ENCODE measurements at places on chromosomes 4 and X.

DNA sequence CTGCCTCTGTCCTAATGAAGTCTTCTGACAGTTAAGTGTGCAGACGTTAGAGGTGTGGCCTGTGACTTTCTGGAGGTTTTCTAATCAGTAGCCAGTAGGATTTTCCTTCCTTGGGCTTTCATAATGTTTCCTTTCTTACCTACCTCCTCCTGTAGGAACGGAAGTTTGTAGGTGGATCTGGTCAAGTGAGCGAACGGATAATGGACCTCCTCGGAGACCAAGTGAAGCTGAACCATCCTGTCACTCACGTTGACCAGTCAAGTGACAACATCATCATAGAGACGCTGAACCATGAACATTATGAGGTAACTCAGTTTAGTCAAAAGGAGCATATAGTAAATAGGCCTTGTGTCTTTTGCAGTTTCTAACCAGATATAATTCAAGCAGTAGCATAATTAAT lies 75.0 kb downstream of the MAOA start:
- DNase-seq, result no peak
- H3K36me3 ChIP-seq, result no peaks in the 10 kb centered on the region
- H3K27ac ChIP-seq, result no peak overlapping the region

- H3K4me1 ChIP-seq, result no peaks in the 10 kb centered on the region
- no peaks in the 10 kb centered on the region for H3K36me3 ChIP-seq
- DNase-seq, result no peak
- no peaks in the 10 kb centered on the region for H3K27me3 ChIP-seq
- no peak overlapping the region for H3K27ac ChIP-seq
Measured at GRCh38 chrX:2828959-2829411, 255 bp downstream of the GYG2 start.

- H3K27me3 ChIP-seq, result no peaks in the 10 kb centered on the region
- peaks cover 18% of the 10 kb centered on the region for H3K4me1 ChIP-seq
- H3K4me3 ChIP-seq, result no peak overlapping the region
- no peak overlapping the region for H3K27ac ChIP-seq
- DNase-seq, result no peak
Measured at GRCh38 chr4:184331268-184331995, 113.8 kb upstream of the ENPP6 start.

- no peak overlapping the region for H3K27ac ChIP-seq
- H3K4me3 ChIP-seq, result no peak overlapping the region
Measured at GRCh38 chr4:54659749-54660535, 2.2 kb downstream of the KIT start.

GRCh38 chr4:10623241-10623640 lies 61.3 kb downstream of the CLNK start:
- no peak for DNase-seq
- no peaks in the 10 kb centered on the region for H3K27me3 ChIP-seq
- peaks cover 6% of the 10 kb centered on the region for H3K4me1 ChIP-seq
- no peak overlapping the region for H3K4me3 ChIP-seq

GRCh38 chrX:131332331-131332730 lies 43.2 kb upstream of the IGSF1 start:
- H3K4me1 ChIP-seq, result no peaks in the 10 kb centered on the region
- no peaks in the 10 kb centered on the region for H3K27me3 ChIP-seq
- H3K36me3 ChIP-seq, result no peaks in the 10 kb centered on the region
- DNase-seq, result no peak

DNA sequence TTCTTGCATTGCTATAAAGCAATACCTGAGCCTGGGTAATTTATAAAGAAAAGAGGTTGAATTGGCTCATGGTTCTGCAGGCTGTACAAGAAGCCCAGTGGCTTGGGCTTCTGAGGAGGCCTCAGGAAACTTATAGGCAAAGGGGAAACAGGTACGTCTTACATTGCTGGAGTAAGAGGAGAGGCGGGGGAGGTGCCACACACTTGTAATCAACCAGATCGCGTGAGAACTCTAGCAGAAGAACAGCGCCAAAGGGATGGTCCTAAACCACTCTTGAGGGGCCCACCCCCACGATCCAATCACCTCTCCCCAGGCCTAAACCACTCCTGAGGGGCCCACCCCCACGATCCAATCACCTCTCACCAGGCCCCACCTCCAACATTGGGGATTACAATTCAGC lies 50.6 kb upstream of the SHOX start:
- no peak overlapping the region for H3K27ac ChIP-seq
- no peak for DNase-seq
- no peaks in the 10 kb centered on the region for H3K4me1 ChIP-seq
- no peak overlapping the region for H3K4me3 ChIP-seq

GRCh38 chr4:1449475-1449832 lies 43.2 kb upstream of the NKX1-1 start:
- H3K36me3 ChIP-seq, result no peaks in the 10 kb centered on the region
- H3K4me3 ChIP-seq, result no peak overlapping the region
- no peak for DNase-seq
- no peaks in the 10 kb centered on the region for H3K27me3 ChIP-seq

GRCh38 chr4:121737846-121738554 lies 27.0 kb downstream of the SMIM43 start:
- no peaks in the 10 kb centered on the region for H3K36me3 ChIP-seq
- H3K4me3 ChIP-seq, result no peak overlapping the region
- H3K27me3 ChIP-seq, result no peaks in the 10 kb centered on the region
- no peaks in the 10 kb centered on the region for H3K4me1 ChIP-seq

DNA sequence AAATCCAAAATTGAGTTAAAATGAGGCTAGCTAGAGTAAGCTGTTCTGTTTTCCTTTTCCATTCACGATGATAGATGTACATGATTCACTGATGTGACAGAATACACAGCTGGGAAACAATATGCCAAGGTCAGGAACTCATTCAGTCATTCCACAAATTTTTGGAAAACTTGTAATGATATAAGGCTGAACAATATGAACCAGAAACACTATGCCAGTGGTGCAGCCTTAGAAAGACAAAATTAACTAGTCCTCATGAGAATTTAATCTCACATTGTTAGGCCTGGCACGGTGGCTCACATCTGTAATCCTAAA lies 50.0 kb upstream of the NDST3 start:
- no peaks in the 10 kb centered on the region for H3K36me3 ChIP-seq
- H3K4me1 ChIP-seq, result no peaks in the 10 kb centered on the region
- no peak for DNase-seq

DNA sequence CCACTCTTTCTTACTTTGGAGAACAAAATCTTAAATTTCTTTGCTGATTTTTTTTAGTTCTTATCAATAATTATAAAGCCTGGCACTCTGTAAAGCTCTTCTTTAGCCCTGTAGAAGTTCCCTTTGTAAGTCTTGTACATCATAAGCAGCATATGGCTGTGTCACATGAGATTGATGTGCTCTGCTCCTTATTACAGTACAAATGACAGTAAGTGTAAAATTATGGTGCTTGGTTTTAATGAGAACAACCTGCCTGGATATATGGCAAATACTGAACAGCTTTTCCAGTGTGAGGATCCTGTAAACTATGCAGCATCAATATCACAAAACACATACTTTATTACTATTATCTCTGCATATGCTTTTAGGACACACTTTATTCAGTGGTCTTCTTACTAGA lies 145.9 kb upstream of the GNPDA2 start:
- H3K27me3 ChIP-seq, result no peaks in the 10 kb centered on the region
- no peaks in the 10 kb centered on the region for H3K4me1 ChIP-seq
- no peak for DNase-seq
- H3K36me3 ChIP-seq, result no peaks in the 10 kb centered on the region
- no peak overlapping the region for H3K27ac ChIP-seq

DNA sequence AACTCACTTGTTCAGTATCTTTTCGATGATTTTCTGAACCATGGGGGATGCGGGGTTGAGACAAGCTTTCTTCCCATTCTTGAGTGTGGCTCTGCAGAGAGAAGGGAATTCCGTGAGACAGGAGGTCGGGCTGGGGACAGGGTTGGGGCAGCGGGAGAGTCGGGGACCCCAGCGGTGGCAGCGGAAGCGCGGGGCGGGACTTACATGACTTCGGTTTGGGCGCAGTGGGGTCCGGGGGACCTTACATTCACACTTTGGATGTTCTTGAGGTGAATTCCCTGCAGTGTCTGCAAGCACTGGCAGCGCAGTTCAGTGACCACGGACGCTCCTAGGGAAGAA lies 434 bp downstream of the CXCL3 start:
- H3K4me1 ChIP-seq, result peaks cover 26% of the 10 kb centered on the region
- H3K4me3 ChIP-seq, result peak overlapping the region; percentile 77
- H3K27ac ChIP-seq, result peak overlapping the region; percentile 90
- H3K36me3 ChIP-seq, result peaks cover 20% of the 10 kb centered on the region
- DNase-seq, result no peak

DNA sequence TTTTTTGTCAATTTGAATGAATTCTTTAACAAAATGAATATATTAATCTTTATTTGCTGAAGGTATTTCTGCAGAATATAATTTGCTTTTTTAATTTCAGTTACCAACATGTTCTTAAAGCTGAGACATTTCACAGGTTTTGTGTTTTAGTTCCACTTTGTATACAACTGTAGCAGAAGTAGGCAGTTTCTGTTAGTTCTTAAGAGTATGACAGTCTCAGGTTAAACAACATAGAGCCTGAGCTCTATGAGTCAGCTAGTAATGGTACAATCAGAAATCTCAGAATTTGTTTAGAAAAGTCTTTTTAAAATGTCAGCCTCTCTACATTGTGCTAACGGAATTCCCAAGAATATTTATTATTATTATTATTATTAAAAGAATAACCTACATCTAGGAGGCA lies 50.4 kb downstream of the GSTCD start:
- no peak overlapping the region for H3K4me3 ChIP-seq
- H3K27ac ChIP-seq, result no peak overlapping the region
- no peak for DNase-seq
- H3K36me3 ChIP-seq, result no peaks in the 10 kb centered on the region
- H3K4me1 ChIP-seq, result no peaks in the 10 kb centered on the region
- no peaks in the 10 kb centered on the region for H3K27me3 ChIP-seq

DNA sequence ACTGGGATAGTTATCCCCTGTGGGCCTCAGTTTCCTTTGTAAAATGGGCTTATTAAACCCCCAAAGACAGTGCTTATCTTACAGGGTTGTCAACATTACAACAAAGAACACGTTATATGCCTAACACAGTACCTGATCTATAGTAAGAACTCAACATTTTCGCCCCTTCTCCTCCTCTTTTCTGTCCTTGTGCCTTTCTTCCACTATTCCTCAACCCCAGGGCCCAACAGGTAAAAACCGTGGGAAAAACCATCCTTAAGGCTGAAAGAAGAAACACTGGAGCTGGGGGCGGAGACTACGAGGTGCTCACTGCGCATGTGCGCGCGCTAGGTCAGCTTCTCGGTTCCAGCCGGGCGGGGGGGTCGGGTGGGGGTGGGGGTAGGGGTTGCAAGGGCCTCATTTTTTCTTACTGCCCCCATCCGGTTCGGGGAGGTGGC lies 426 bp upstream of the XIAP start:
- DNase-seq, result no peak
- peak overlapping the region; percentile 92 for H3K27ac ChIP-seq
- H3K36me3 ChIP-seq, result no peaks in the 10 kb centered on the region

DNA sequence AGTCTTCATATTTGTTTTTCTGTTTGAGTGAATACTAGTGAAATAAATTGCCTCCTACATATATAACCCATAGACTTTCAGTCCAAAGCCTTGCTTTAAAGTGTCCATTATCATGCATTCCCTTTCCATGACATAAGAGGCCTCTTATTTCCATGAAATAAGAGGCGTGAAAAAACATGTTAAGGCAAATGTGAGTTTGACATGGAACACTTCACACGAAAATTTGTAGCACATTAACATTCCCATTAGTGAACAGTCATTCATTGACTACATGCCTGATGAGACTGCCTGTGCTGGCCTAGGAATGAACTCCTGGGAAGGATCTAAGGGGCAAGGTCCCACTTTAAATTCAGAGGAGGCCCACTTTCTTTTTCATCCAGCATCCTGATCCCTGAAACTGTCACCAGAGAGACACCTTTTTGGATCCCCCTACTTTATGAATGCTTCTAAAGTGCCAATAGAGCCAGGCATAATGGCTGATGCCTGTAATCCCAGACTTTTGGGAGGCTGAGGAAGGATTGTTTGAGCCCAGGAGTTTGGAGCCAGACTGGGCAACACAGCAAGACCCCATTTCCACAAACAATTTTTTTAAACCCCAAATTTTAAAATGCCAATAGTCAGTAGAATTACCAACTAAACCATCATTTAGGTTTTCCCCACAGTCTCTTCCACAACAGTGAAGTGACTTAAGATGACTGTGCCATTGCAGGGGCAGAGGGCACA lies 6.7 kb downstream of the RTL8B start:
- H3K4me1 ChIP-seq, result no peaks in the 10 kb centered on the region
- H3K27me3 ChIP-seq, result no peaks in the 10 kb centered on the region
- no peaks in the 10 kb centered on the region for H3K36me3 ChIP-seq
- H3K27ac ChIP-seq, result no peak overlapping the region
- DNase-seq, result no peak

DNA sequence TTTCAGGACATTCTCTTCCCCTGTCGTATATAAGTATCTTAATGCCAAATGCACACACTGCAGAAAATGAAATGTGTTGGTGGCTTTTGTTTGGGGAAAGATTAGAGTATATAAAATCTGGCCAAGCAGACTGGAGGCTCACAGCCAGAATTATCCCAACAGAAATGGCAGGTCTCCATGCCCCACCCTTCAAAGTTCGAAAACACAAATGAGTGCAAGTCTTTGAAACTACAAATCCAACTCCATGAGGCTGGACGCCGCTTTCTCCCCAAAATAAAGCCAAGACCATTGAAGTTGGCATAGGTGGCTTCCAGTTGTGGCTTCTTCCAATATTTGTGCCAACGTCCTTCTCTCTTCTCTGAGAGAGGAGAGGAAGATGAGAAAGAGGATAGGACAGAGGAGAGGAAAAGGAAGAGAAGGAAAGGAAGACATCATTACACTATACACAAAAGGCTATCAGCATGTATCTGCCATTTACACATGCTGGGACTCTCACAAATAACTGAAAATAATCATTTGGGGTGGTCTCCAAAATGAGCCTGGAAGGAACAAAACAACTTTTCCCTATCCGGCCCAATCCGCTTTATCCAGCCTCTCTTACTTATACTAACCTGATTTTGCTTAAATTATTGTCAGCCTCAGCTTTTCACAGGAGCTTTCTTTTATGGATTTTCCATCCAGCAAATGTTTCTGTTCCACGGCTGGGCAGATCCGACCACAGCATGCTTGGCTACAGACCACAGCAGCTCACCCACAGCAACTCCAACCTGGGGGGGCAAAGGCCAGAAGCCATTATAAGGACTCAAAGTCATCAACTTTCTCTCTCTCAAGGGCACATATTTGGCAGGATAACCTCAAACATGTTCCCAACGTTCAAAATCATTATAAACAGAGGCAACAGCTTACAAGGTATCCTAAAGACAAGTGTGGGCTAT lies 71.7 kb downstream of the APBB2 start:
- peaks cover 47% of the 10 kb centered on the region for H3K36me3 ChIP-seq
- H3K27me3 ChIP-seq, result no peaks in the 10 kb centered on the region
- no peak for DNase-seq
- peaks cover 55% of the 10 kb centered on the region for H3K4me1 ChIP-seq

DNA sequence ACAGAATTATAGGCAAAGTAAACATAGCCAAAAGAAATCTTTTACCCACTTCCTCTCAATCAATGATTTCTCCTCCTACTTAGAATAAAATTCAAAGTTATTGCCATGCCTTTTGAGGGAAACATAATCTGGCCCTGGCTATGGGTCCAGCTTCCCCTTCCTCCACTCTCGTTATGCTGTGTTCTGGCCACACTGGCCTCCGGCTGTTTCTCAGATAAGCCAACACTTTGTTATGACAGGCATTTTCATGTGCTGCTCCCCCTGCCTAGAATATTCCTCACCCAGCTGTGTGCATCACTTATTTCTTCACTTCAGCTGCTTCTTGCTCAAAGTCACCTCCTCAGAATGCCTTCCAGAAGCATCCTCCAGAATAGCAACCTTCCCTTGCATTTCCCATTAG lies 386.6 kb upstream of the AADAT start:
- H3K36me3 ChIP-seq, result no peaks in the 10 kb centered on the region
- no peak for DNase-seq
- no peak overlapping the region for H3K4me3 ChIP-seq
- H3K4me1 ChIP-seq, result no peaks in the 10 kb centered on the region
- no peaks in the 10 kb centered on the region for H3K27me3 ChIP-seq

All from RWPE2 (cell line).